ENCODE measurements at places on chromosomes 2 and 18. TPM values are rescaled to one million over a fixed set of nuclear protein-coding genes. Genes with fewer than 3 reads are reported as not detected.

Gene DSC1
- not detected for total RNA-seq

Gene SF3B6
- total RNA-seq: 112 TPM

Gene DQX1
- total RNA-seq: 1.8 TPM

Gene HOXD13
- total RNA-seq: not detected

Gene SGO2
- 55.3 TPM for total RNA-seq

Gene CIB4
- not detected for total RNA-seq

Gene COLEC12
- not detected for total RNA-seq

All from OCI-LY7 (cell line).